ENCODE measurements at places on chromosomes 7 and 10.
A peak's percentile ranks its signal among the peaks of the same experiment; 100 is the strongest.

- no peak for DNase-seq
Observed at GRCh38 chr7:38300175-38300574, 26.7 kb upstream of the TARP start.

DNA sequence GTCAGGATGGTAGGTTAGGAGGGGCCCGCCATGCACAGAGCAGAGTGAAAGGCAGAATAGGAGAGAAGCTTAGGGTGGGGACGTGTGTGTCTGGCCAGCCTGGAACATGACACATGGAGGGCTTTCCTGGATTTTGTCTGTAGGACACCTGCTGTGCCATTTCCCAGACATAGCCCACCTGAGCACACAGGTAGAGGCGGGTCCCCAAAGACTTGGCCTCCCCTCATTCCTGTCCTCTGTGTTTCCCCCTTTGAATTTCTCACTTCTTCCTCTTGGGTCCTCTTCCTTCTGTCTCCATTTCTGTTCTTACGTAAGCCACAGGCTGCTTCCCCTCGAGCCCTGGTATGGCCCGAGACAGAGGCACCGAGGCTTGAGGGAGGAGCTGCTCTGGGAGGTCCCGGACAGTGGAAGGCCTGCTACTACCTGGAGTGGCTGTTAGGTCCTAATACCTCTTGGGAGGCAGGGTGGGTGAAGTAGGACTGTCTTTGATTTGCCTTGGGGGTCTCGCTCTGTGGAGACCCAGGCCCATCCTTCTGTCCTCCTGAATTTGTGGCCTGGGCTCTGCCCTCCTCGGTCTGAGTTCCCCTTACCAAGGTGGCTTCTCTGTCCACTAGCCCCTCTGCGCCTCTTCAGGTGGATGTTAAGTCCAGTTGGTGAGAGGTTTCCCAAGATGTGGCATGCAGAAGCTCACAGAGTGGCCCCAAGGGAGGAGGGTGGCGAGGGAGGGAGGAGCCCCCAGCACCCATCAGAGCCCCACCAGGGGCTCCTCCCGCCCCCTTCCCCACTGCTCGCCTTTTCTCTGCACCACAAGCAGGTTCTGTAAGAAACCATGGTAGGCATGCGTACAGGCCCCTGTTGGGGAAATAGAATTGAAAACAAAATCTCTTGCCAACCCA, 5.5 kb downstream of the ZNF775 start:
- no peak for DNase-seq

DNA sequence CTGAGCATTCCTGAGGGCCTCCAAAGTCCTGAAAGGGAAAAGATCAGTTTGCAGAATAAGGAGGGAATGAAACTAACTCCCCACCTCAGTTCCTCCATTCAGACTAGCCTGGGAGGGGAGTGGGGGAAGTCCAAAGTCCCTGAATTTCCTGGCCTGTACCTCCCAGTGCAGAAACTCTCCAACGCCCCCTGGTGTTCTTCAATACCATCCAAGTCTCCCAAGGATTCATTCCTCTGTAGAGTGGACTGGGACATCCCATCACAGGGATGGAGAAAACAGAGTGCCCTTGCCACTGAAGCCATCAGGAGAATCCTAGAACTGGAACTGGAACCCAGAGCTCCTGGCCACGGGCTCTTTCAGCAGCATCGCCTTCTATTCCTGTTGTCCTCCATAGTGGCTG, 1.6 kb upstream of the COL13A1 start:
- DNase-seq, result no peak

DNA sequence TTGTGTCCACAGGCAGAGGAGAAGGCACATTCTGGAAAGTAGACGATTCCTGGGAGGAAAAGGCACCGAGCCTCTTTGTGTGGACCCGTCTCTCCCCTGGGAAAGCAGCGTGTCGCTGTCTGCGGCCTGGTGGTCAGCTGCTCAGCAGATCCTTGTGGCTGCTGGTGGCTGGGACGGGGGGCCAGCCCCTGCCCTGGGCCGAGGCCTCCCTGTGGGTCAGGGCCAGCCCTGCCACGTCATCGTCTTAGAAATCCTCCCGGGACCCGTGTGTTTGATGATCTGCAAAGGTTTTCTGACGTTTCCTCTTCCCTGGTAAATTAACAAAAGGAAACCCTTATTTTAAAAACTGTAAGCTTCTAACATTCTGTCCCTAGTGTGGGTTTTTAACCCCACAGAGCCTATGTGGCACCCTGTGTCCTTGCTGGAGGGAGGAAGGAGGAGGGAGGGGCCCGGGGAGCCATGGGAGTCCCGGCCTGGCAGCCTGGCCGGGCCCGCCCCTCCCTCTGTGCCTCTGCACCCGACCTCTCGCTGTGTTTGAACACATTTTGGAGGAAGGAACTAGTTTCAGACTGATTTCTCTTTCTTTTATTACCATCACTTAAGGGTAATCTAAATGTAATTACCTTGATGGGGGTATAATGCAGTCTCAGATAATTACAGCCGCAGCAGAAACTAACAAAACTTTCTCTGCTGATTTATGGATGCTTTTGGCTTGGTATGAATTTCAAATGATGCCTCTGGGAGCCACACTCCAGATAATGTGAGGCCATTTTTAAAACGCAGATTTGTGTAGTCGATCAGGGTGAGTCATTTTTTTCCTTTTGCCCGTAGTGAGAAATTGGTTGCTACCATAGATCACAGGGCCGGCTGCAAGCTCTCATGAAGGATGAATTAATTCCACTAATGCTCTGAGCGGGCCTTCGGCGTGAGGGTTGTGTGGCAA, 85.5 kb downstream of the NKX6-2 start:
- DNase-seq, result no peak

DNA sequence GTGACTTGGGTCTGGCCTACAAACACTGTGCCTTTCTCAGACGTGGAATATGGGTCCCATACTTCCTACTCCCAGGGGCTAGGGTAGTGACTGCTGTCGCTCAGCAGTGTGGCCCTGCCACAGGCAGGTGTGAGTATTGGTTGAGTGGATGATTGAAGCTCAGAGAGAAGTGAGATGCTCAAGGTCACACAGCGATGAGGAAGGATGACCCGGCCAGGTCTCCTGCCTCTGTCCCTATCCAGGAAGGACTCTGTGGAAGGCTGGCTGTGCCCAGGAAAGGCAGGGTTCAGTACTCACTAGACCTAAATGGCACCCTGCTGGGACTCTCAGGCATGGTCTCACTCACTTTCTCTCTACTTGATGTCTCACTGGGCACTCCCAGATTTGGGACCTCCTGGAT, 2.8 kb downstream of the PRF1 start:
- no peak for DNase-seq

- DNase-seq, result no peak
Observed at GRCh38 chr7:157018328-157018996, 8.0 kb upstream of the MNX1 start.

DNA sequence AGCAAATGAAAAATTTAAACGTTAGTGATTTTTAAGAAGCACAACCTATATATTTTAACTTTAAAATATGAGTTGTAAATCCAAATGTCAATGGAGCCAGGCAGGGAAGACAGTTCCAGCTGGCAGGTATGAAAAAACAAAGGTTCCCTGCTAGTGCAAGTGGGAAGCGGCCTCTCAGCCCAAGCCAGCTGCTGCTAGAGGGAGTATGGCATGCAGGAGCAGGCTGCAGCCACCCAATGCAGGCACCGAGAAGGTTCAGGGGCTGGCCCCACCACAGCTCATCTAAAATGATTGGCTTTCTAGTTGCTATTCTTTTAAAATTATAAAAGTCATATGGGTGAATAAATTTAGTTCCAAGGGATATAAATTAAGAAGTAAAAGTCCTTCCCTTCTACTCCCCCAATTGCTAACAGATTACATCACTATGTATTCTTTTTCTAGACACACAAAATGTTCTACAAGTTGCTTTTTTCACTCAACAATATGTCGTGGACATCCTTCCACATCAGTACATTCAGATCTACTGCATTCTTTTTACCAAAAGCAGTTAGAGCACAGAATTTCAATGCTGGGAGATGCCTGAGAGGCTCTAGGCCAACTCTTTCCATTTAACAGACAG, 69.3 kb downstream of the SGMS1 start:
- no peak for DNase-seq

GRCh38 chr10:94006591-94007550, 13.1 kb downstream of the PLCE1 start:
- no peak for DNase-seq

DNA sequence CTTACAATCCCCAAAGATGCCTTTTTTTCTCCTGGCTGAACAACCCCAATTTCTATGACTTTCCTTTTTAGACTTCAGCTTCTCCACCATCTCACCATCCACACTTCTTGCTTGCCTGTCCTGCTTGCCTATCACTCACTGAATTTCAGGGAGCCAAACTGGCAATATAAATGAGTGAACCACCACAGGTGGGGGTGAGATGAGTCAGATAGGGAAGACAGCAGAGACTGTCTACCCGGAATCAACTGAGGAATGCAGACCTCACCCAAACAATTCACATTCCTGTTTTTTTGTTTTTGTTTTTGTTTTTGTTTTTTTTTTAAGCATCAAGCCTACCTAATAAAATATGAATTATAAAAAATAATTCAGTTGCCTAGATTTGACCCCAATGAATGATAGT, 273.8 kb downstream of the NRG3 start:
- DNase-seq, result no peak

DNA sequence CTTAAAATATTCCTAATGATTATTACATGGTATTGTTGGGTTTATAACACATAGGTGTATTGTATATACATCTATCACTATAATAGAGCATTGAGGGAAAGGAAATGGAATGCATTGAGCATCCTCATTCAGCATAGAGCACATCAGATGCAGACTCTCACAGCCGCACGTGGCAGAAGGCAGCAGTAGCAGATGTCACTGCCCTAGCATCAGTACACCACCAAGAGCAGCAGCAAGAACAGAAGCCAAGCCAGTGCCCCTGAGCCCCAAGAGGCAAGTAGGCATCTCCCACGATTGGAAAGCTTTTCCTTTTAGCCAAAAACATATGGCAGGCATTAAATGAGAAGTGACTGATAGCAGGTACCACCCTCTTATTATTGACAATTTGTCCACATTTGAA, 510.0 kb downstream of the TNS3 start:
- no peak for DNase-seq

DNA sequence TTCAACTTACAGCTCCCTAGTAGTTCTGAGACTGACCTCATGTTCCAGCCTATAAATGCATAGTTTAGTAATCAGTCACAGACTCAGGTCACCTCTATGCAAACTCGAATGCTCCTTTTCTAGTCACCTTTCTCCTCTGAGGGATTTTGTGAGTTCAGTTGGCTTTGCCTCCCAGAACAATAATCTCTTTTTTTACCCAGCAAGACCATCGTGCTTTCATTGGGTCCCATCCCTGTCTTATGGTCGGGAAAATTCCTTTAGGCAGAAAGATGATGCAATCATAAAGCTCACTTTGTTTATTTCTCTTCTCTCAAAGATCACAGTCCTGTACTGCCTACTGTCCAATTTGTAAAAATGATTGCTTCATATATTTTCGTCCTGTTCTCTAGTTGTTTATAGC, 38.4 kb downstream of the TWIST1 start:
- no peak for DNase-seq

GRCh38 chr7:5525271-5526099, 101.9 kb upstream of the TNRC18 start:
- DNase-seq, result peak; percentile 50

DNA sequence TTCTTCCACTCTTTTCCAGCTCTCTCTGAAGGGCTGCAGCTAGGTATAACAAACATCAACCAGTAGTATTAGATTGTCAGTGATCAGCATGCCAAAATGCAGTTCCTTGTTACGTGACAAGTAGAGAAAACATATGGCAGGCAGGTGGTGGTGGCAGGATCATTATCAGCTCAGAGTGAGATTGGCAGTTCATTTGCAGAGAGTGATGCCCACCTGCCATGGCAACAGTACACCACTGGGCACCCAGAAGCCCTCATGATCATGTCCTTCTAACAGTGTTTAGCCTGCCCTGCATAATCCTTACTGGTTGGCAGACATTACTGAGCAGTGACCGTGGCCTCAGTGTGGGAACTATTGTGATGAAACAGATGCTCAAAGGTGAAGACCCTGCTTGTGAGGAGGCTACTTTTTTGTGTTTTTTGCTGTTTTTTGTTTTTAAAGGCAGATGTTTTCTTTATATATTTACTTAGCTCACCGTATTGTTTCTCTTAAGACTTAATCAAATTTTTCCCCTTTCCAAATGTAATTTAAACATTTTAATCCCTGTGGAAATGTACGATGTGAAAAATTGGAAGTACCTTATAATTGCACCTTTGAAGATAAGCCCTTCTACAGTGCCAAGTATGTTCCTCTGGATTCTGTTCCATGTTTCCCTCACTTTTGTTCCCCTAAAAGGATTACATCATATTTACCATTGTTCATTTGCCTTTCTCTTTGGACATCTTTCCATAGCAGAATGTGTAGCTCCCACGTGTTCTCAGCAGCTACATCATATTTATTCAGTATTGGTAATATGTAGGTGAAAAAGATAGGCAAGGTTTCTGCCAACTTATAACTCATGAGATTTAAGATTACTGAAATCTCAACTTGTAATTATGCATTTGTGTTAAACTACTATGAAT, 179.6 kb downstream of the SND1 start:
- DNase-seq, result no peak

DNA sequence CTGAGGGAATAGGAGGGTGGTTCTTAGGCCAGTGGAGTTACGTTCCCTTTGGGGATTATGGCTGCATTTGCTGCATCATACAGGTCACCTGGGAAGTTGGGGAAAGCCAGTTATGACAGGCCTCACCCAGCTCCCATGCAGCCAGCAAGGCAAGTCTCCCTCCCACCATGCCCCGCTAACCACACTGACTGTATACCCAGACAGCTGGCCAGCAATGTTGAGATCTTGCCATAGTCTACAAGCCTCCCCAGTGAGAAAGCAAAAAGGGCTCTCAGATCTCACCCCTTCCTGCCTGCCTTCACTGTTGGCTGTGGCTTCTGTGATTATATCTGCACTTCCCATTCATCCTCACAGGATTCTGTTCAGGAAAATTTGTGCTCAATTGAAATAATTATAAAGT, 133.3 kb upstream of the HGF start:
- no peak for DNase-seq

DNA sequence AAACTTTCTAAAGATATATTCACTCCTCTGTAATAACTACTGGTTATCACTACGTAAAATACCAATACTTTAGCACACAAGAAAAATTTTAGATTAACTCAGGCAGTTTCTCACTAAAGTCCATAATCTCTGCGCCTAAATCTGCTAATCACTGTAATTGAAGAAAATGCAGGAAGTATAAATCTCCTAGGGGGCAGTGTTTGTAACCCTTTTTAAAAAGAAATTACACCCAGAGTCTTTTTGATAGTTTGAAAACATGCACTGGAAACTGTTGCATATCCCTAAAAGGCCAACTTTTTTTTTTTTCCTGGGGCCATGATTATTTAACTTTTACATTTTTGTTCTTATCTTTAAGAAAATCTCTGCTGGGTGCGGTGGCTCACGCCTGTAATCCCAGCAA, 209.6 kb downstream of the KIAA1217 start:
- no peak for DNase-seq

- no peak for DNase-seq
Observed at GRCh38 chr10:76435157-76435556, 1003.7 kb downstream of the LRMDA start.

- no peak for DNase-seq
Observed at GRCh38 chr7:51823437-51823836, 506.8 kb upstream of the COBL start.

- peak; percentile 41 for DNase-seq
Observed at GRCh38 chr10:79242620-79243152, 104.6 kb upstream of the PPIF start.

Measured in CD4-positive, alpha-beta T cell treated with Interleukin-17A for 1 hour (primary cell).